ENCODE measurements at places on chromosomes 2 and 18.

DNA sequence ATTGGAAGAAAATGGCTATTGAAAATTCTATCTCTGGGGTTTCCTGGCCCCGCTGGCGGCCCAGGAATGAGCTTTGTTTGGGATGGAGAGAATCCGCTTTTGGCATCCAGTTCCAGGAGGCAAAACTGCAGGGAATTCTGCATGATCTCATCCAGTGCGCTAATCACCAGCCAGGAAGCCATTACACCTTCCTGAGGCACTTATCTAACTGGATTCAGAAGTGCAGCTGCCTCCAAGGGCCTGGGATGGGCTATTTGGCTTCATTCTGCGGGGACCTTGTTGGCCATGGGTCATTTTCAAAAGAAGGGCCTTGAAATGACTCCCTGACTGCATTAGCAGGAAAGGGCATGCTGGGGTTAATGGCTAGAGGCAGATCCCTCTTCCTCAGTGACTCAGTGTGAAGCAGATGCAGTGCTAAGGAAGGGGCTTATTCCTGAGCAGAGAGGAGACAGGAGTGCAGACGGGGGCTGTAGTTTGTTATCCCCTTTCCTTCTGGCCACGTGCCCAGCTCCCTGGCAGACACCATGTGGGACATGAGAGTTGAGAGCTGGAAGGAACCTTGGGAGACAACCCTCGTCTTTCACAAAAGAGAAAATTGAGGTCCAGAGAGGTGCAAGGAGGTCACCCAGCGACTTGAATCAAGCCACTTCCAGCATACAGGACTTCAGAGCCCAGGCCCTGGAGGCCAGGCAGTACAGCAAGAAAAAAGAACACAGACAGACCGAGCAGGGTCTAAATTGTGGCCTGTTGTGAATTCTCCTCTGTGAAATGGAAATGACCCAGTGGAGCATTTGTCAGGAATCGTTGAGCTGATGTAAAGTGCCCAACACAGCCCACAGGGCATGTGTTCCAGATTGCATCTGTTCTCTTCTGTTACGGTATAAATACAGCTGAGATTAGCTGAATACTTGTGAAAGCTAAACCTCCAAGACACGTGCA lies 161.8 kb downstream of the PRKCE start:
- no peak for DNase-seq

DNA sequence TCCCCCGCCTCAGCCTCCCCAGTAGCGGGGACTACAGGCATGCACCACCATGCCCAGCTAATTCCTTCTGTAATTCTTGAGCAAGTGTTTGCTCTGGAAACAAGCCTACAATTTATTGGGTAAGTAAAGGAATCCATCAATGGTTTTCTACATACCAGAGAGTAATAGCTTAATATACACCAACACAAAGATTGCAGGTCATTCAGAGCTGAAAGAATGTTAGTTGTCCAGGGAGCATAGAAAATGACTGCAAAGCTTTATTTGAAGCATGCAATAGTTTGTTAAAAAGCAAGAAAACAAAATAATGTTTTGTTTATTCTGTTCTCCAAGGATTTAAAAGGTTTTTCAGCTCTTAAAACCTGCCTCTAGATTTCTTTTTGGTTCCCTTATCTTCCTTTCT lies 5.6 kb downstream of the IDH1 start:
- DNase-seq: no peak

DNA sequence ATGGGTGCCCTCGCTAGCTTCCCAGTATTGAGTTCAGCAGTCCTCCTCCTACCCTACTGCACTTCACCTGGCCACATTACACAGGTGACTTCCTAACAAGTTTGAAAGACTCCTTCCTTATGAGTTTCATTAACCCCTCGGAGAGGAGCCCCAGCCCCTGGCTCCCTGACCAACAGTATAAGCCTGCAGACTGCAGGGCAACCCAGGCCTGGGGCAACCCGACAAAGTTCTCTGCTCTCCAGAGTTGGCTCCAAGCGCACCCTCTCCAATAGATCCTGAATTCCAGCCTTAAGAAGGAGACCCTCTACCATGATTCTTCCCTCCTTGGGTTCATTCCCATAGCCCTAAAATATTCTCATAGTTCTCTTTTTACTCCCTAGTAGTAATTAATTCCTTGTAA lies 1162.8 kb upstream of the TMEFF2 start:
- no peak for DNase-seq

GRCh38 chr2:68121873-68122679 lies 35.6 kb upstream of the PNO1 start:
- DNase-seq: peak; percentile 68

GRCh38 chr2:234771980-234772732 lies 179.7 kb upstream of the SH3BP4 start:
- no peak for DNase-seq

DNA sequence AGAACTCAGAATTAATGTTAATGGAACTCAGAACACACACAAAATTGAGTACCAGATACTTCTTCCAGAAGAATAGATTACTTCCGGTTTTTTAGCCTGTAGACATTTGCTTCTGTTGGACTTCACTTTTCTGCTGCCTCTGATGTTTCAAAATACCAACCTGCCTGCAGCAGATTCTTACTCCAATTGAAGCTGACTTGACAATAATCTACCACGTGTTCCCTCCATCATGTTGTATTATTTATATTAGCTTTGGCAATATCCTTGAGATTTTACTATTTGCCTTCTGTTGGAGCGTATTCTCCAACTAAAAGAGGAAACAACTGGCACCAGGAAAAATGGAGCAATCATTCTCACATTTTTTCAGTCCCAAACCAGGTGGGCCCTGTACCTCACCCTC lies 3.1 kb upstream of the GORASP2 start:
- DNase-seq: no peak

- DNase-seq: no peak
Measured at GRCh38 chr2:67626656-67627055, 229.5 kb downstream of the ETAA1 start.

GRCh38 chr2:224924631-224925030 lies 117.6 kb downstream of the DOCK10 start:
- DNase-seq: no peak
